Activated naive CD4-positive, alpha-beta T cell (primary cell): ENCODE measurements at places on chromosomes 11 and 22.

DNA sequence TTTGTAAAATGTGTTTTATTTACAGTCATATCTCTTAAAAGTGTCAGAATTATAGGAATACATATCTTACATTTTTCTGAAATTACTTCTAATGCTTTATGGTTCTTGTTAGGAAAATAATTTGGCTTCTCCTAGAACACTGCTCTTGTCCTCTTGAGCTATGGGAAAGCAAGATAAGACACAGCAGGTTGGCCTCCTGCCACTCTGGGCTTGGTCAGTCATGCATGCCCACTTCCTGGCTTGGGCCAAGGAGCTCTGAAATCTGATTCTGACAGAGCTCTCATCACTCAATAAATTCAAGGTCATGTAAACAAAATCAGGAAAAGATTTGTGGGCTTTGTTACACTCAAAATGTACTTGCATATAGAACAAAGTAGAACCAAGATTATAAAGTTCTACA, 1036.0 kb downstream of the OPCML start:
- no peak for DNase-seq

DNA sequence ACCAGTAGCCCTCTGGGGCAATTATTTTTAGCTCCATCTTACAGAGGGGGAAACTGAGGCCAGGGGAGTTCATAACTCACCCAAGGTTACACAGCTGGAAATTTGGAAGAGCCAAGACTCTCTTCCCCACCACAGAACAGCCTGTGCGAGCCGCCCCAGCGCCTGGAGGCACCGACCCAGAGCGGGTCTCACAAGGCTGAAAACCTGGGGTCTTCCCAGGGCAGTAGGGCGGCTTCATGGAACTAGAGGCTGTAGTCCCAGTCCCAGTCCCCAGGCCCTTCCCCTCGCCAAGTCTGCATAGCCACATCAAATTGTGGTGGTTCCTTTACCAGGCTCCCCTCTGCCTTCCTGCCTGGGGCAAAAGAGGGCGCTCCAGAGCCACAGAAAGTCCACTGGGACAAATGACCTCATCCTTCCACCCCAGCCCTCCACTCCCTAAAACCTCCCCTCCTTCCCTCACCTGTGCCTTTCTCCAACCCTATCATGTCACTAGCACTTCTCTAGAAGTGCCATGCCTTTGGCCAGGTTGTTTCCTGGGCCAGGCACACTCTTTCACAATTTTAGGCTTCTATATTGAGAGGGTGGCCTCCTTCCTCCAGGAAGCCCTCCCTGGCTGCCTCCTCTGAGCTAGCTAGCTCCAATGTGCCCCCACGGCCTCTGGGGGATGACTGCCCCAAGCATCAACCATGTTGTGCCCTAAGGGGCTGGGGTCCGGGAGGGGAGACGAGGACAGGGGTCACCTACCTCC, 15.2 kb upstream of the CDC42EP1 start:
- no peak for DNase-seq

DNA sequence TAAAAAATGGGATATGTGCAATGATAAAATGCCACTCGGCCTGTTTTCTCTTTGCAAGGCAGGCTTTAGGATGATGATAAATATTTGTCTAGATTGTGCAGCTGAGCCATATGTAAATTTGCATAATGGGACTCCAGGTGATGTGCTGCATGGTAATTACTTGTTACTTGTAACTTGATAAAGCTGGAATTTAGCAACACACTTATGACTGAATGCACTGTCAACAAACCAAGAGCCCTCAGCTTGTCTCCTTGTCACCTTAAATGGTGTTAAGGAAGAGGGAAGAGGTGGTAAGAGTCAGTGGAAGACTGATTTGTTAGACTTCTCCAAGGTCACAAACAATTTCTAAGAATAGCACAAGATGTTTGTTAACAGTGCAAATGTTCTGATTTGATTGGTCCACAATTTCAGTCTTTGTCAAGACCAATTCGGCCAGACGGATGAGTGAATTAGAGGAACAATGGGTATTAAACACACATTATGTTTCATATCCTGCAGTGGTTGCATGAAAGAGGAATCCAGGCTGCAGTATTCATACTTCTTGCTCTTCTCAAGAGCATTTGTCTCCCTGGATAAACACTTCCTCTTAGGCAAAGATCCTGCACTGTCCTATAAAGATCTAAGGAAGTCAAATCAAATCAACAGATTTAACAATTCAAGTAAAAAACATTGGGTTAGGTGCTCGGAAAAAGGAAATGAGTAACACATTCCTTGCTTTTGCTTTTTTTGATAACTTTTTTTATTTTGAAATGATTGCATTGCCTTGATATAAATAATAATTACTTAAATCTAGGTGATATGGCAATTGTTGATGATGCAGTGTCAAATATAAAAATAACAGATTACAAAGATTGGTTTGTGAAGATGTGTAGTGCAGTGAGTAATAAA, 448.3 kb upstream of the DDI1 start:
- no peak for DNase-seq

- no peak for DNase-seq
These were observed 434.1 kb upstream of the FAT3 start for GRCh38 chr11:91790346-91791170.

DNA sequence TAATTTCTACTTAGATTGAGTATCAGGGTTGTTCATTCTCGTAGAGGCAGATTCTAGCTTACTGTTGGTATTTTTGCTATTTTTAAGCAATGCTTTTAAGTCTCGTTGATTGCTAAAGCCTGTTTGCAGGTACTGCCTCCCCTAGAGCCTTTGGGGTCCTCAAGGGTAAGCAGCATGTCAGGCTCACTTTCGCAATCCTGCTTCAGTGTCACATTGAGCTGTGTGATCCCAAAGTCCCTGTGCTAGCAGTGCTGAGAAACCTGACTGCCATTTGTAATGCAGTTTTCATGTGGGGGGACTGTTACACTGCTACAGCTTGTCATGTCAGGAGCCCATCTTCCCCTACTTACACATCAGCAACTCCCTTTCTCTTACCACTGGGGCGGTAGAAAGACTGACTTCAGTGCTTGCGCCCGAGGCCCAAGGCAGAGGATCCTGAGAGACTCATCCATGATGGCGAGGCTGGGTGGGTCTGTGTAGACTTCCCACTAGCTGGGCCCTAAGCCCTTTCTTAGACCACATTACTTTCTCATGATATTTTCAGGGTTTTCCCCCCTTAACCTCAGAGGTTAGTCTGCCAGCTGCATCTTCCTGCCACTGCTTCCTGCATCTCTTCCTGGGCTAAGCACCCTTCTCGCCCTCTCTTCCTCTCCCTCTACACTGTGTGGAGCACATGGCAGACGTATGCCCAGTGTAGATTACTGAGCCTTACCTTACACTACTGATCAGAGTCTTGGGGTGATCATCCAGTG, 40.8 kb upstream of the ST14 start:
- no peak for DNase-seq

DNA sequence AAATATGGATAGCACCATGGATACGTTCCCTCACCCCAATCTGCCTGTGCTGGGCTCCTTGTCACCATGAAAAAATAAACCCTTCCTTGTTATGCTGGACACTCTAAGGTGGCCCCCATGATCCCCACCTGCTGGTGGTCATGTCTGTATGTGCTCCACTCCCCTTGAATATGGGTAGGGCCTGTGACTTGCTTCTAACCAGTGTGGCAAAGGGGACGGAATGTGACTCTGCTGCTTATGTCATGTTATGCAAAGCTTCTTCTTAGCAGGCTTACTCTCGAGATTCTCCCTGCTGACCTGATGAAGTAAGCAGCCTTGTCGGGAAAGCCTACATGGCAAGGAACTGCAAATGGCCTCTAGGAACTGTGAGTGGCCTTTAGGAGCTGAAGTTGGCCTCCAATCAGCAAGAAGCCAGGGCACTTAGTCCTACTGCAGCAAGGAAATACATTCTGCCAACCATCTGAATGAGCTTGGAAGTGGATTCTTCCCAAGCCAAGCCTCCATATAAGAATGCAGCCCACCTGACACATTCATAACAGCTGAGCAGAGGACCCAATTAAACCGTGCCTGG, 159.9 kb downstream of the CCDC34 start:
- no peak for DNase-seq

DNA sequence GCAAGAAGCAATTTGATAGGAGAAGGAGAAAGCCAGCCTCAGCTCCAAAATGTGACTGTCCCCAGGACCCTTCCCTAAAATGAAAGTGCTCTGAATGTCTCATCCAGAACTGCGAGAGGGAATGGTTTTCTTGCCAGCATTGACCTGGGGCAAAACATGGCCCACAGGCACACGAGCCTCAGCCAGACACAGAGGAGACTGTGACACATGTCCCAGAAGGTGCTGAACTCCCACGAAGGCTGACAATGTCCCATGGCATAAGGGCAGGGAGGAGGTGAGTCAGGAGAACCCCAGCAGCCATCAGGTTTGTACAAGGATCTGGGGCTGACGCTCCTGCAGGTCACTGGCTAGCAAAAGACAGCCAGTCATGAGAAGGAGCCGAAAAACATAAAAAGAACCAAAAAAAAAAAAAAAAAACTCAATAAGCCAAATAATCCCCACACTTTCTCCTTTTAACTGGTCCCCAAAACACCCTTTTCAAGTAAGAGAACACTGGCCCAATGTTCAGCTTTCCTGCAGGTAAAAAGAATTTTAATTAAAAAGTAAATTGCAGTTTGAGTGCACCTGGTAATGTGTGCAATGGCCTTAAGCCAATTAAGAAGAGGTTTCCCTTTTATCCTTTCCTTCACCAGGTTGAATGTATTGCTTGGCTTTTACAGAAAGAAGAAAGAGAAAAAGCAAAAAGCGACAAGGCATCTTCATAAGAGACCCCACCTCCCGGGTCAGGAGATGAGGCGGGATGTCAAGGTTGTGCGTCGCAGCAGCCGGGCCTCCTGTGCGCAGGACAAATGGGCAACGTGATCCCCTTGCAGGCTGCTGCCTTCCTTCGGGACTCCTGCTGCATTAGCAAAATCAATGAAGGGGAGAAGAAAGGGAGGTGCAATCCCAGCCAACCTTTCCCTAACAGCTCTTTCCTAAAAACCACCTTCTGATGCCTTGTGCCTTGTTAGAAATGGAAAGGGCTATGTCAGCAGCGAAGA, 43.6 kb downstream of the GALNT18 start:
- DNase-seq = no peak

- DNase-seq = no peak
These were observed 202.8 kb upstream of the MTNR1B start for GRCh38 chr11:92766698-92767097.

DNA sequence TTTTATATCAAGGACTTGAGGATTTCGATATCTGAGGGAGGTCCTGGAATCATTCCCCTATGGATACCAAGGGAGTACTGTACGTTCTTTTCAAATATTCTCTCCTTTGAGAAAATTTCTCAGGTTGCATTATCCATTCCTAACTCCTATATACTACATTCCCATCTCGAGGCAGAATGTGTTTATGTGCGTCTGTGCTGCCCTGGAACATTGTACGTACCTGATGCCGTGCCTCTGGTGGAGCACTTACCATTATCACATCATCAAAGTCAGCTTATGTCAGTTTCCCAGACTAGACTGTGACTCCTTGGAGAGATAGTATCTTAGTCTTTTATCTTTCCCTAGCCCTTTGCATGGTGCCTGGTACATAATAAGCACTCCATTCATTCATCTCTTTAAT, 21.7 kb downstream of the UBASH3B start:
- DNase-seq = no peak
